ENCODE measurements at places on chromosomes 6 and 20. TPM values are rescaled to one million over a fixed set of nuclear protein-coding genes. Genes with fewer than 3 reads are reported as not detected.

GRCh38 chr6:18400831-18401446 is 13.8 kb downstream of the RNF144B start:
- no peak for DNase-seq

GRCh38 chr20:49278818-49279676 is 1.2 kb upstream of the ZNFX1 start:
- DNase-seq: no peak

DNA sequence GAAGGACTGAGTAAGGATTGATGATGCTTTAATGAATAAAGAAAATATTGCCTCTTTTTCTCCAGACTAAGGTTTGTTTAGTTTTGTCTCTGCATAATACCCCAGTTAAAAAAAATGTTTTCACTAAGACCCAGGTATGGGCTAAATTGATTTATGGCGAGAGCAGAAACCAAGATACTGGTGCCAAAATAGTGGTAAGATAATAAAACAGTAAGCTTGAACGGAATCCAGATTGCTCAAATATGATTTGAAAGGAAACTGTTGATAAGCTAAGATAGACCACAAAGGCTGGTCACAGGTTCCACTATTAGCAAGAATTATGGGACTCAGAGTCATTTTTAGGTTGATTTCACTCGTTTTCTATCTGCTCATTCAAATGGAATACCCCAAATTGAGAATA is 831.2 kb downstream of the EPHA7 start:
- no peak for DNase-seq

DNA sequence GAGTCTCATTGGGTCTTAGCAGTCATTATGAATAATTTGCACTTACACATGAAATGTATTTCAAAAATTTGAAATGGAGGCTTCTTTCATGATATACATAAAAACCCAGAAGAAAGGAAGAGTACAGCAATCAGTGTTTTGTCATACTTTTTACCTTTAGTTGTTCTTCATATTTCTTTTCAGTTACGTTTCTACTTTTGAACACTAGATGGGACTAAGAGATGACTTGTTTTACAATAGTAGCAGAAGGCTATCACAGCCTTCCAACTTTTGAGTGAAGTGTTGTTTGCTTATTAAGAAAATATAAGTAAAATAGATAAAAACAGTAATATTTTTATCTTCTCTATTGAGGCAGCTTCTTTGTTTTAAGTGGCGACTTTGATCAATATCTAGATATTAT is 58.1 kb downstream of the L3MBTL3 start:
- no peak for DNase-seq

DEFB132 gene
- not detected for total RNA-seq

KHDC3L gene
- total RNA-seq: not detected

C4A gene
- 13.7 TPM for total RNA-seq

SGK1 gene
- total RNA-seq: 793 TPM
